HFFc6 (cell line): ENCODE measurements at places on chromosomes 3 and 15.

GRCh38 chr3:122395582-122395981 is 11.6 kb downstream of the FAM162A start:
- DNase-seq = no peak

- no peak for DNase-seq
Measured at GRCh38 chr3:102361101-102361500, 73.7 kb upstream of the ZPLD1 start.

DNA sequence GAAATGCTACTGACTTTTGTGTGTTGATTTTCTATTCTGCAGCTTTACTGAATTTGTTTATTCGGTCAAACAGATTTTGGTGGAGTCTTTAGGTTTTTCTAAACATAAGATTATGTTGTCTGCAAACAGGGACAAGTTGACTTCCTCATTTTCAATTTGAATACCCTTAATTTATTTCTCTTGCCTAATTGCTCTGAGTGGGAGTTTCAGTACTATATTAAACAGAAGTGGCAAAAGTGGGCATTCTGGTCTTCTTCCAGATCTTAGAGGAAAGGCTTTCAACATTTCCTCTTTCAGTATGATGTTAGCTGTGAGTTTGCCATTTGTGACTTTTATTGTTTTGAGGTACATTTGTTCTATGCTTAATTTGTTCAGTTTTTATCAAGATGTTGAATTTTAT is 268.5 kb downstream of the WNT5A start:
- DNase-seq = no peak

GRCh38 chr15:40466426-40467260 is 4.1 kb upstream of the CHST14 start:
- DNase-seq = no peak

- peak; percentile 49 for DNase-seq
Measured at GRCh38 chr15:60091157-60091556, 87.0 kb downstream of the FOXB1 start.

DNA sequence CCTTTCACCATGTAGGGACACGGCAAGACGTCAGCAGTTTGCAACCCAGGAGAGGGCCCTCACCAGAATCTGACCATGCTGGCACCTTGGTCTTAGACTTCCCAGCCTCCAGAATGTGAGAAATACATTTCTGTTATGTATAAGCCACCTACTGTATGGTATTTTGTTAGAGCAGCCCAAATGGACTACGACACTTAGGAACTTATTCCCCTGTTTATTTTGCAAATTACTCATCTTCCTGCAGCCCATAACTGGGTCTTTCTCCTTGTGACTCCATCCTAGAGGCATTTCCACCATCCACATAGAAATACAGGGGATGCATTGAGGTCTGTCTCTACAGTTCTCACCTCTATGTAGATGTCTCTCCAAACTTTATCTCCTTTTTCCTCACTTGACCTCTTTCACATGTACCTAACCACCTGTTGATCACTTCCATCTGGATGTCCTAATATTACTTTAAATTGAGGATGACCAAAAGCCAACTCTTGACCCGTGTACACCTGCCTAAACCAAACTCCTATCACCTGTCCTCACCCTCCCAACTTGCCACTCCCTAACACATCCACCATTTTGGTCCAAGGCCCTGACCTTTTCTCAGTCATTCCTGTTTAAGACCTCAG is 406.0 kb upstream of the WNT5A start:
- DNase-seq = no peak

GRCh38 chr3:25427942-25428788 is at the start of gene RARB:
TSS of gene RARB (plus strand) at chr3:25428263. CDS start at chr3:25428732, 469 bp downstream.
- DNase-seq = peak; percentile 32

DNA sequence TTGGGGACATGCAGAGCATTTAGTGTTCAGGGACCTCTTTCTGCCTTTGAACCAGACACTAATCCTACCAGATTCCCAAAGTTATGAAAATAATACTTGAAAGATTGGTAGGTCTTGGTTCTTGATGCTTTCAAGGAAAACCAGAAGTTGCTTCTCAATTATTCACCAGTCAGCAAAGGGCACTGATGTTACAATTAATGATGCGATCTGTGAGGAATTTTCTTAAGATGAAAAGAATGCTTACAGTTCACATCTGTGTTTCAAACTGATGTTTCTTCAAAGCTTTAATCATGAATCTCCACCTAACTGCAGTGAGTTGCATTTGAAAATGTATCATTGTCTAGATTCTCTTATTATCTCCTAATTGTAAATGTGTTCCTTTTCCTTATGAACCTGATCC is 161.0 kb downstream of the NAALADL2 start:
- DNase-seq = no peak

GRCh38 chr15:26767169-26767670 is 5.6 kb downstream of the GABRB3 start:
- DNase-seq = no peak

- peak; percentile 97 for DNase-seq
Measured at GRCh38 chr3:126208606-126209256, 28.3 kb upstream of the ALDH1L1 start.

DNA sequence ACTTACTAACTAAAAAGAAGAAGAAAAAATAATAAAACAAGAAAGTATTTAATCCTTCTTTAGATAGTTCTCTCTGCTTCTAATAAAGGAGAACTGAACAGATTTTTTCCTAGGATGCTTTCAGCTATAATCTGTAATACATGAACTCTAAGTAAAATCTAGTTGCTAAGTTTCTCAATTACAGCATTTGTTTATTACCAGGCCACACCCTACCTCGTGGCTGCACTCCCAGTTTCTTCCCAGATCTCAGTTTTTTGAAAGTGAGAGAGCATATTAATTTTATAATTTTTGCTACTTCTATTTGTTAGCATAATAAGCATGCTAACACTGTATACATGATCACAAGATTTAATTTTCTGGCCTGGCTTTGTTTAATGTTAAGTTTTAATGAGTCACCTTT is 258.3 kb downstream of the IL5RA start:
- no peak for DNase-seq

GRCh38 chr3:52444860-52445793 is at the start of gene SEMA3G:
TSS of gene SEMA3G (minus strand) at chr3:52445103. CDS start at chr3:52445027, 76 bp downstream.
- no peak for DNase-seq

GRCh38 chr3:190579514-190580137 is 65.7 kb downstream of the IL1RAP start:
- no peak for DNase-seq

DNA sequence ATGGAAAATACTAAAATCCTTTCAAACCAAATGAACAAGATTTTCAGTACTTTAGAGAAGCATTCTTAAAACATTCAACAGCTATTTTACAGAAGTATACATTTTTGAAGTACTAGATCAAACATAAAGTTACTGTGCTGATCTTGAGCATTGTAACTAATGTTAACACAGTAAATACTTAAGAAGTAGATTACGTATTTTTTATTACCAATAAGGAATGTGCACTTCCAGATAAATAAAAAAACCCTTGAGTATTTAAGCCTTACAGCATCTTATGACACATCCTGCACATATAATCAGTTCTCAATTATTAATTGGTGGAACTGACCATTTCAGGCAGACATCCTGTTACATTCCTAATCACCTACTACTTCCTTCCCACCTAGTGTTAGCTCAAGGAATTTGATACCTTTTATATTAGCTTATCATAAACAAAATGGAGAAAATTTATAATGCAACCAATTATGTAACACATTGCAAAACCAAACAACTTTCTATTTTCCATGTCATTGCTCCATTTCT is 32.8 kb downstream of the COPS2 start:
- DNase-seq = no peak
